T-helper 9 cell (primary cell): ENCODE measurements at places on chromosomes 16 and 17.

GRCh38 chr16:56351481-56351880 lies 73.9 kb downstream of the AMFR start:
- DNase-seq = no peak

DNA sequence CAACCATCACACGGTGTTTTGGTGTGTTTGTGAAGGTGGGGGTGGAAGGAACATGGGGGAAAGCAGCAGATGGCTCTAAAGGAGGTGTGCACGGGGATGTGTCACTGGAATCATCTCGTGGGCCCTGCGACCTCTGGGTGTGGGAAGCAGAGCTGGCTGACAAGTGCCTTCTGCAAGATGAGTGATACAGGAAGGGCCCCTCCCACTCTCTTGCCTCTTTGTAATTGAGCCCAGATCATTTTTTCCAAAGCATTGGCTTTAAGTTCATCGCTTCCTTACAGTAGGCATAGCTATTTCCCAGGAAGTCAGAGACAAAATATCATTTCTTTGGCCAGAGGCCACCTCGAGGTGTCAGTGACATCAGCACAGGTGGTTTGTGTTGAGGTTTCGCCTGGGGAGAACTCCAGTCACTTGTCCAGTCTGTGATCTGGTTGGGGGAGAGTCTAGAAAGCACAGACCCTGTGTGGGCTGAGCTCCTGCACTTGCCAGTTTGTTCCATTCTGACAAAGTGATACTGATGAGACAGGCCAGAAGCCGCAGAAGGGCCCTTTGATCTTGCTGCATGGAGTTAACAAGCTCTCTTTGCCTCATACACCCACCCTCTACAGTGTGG lies 20.6 kb upstream of the SNTB2 start:
- DNase-seq = no peak

GRCh38 chr17:82964851-82965341 lies 114.5 kb upstream of the METRNL start:
- no peak for DNase-seq

DNA sequence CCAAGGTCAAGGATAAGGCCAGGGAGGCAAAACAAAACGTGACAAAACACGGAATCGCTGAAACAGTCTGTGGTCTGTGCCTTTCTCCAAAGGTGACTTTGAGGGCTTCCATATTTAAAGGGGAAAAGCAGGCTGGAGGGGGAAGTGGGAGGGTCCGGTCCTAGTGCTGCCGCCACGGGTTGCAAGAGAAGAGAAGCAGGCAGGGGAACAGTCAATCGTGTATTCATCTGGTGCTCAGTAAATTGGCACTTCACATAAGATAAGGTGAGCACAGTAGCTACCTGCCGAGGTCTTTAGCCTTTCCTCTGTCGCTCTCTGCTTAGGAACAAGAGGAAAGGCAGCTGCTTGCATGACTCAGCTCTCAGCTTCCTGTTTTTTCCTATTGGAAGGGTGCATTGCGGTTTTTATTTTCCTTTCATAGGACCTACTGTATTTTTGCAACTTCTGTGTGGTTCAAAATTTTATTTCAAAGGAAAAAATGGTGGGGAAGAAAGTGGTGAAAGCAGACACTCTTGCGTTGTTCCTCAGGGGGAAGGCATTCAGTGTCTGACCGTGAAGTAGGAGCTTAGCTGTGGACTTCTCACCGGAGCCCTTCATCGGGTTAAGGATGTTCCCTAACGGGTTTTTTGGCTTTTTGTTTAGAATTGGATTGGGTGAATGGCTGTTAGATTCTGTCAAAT lies 7.1 kb upstream of the LGALS3BP start:
- DNase-seq = no peak

- DNase-seq = no peak
Observed at GRCh38 chr17:54749157-54749556, 151.5 kb upstream of the TOM1L1 start.

GRCh38 chr17:57781386-57782061 lies 36.4 kb upstream of the CCDC182 start:
- no peak for DNase-seq

DNA sequence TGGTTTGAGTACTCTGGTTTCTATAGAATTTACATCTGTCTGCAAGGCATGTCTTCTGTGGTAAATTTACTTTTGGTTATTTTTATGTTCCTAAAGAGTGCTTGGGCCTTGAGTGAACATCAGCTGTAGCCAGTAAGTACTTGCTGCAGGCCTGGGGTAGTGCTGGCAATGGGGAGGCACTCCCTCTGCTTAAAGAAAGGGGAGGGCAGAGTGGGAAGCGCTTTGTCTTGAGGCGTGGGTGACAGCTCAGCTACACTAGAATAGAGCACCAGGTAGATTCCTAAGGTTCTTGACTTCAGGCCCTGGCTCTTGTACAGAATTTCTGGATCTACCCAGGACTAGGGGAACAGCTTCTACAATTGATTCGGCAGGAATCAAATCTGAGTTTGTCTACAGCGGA lies 50.6 kb downstream of the MPHOSPH6 start:
- DNase-seq = no peak

- no peak for DNase-seq
Observed at GRCh38 chr16:9660898-9661297, 521.3 kb downstream of the GRIN2A start.

GRCh38 chr16:17835118-17835876 lies 364.5 kb upstream of the XYLT1 start:
- DNase-seq = no peak

DNA sequence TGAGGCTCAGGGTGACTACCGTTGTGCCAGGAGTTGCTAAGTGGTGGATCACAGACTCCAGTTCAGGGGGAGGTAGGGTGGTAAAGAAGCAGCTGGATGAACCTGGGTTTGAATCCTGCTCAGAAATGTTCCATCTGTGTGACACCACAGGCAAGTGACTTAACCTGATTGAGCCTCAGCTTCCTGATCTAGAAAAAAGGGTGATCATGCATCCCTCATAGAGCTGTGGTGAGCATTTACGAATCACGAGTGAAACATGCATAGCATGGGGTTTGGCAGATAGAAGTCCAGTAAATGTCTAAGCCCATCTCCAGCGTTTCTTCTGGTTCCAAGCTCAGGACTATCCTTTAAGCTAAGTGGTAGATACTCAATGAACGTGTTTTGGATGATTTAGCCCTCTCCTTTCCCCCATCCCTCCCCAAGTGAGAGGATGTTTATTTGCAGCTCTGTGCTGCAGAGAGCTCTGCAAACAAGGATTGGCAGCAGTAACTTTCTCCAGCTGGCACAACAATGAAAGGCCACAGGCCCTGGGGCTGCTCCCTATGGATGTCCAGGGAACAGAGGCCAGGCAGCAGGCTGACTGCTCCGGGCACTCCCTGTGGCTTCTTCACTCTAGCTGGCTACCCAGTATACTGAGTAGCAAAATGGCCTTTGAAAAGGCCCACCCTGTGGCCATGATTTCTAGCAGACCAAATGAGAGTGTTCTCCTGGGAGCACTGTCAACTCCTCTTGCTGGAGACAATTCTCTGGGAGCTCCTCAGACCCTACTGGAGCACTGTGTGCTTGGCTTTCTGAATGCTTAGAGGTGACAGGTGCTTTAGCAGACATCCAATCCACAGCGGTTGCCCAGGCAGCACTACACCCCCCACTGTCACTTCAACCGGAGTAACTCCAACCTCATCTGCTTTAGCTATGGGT lies 21.3 kb downstream of the CA4 start:
- no peak for DNase-seq

GRCh38 chr16:46718214-46718613 lies 28.8 kb downstream of the ORC6 start:
- no peak for DNase-seq

GRCh38 chr17:2835780-2836179 lies 39.5 kb downstream of the RAP1GAP2 start:
- DNase-seq = no peak

GRCh38 chr17:47877368-47878034 lies 18.5 kb upstream of the SP2 start:
- DNase-seq = no peak

GRCh38 chr17:82149401-82150099 lies 51.5 kb upstream of the FASN start:
- no peak for DNase-seq

DNA sequence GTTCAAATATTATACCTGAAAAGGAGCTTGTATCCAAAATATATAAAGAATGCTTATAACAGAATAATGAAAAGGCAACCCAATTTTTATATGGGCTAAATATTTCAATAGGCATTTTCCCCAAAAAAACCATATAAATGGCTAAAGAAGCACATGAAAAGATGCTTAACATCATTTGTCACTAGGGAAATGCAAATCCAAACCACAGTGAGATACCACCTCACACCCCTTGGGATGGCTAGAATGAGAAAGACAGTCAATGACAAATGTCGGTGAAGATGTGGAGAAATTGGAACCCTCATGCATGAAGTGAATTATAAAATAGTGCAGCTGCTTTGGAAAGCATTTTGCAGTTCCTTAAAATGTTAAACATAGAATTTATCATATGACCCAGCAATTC lies 3.1 kb downstream of the TNFRSF13B start:
- DNase-seq = no peak

DNA sequence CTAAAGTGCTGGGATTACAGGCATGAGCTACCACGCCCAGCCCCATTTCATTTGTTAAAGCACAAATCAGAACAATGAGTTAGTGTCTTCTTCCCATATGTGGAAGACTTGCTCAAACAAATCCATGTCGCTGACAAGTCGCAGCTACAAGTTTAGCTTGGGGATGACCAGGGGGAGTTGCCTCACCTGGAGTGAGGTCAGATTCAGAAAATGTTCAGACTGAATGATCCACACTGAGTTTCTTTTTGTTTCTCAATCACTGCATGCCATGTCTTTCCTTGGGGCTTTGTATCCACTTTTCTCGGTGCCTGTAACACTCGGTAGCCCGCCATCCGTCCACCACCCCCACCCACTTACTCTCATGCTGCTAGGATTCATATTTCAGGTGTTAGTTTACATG lies 437.3 kb upstream of the DYNLRB2 start:
- DNase-seq = no peak
